ENCODE measurements at places on chromosomes 13 and 19. TPM values are rescaled to one million over a fixed set of nuclear protein-coding genes. Genes with fewer than 3 reads are reported as not detected.

DNA sequence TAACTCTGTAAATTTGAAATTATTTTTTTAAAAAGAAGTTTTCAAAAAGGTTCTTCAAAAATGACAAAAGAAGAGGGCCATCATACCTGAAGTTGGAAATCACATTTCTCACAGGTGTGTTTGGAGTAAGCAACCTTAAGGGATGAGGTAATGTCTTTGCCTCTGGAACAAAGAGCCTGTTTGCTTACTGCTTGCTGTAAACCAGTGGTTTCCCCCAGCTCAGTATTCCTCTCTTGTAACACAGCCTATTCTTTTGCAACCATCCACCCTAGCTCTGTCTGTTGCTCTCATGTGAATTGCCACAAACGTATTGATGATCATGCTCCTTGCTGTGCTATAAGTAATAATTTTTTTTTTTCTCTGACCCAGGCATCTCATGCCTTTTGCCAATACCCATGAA lies 38.1 kb downstream of the UCHL3 start:
- no peak for DNase-seq

GRCh38 chr13:22027566-22027965 lies 356.7 kb downstream of the FGF9 start:
- no peak for DNase-seq

GRCh38 chr13:34555988-34556387 lies 386.1 kb upstream of the NBEA start:
- DNase-seq = no peak

GRCh38 chr13:26656919-26657318 lies 99.4 kb downstream of the WASF3 start:
- no peak for DNase-seq

- peak; percentile 45 for DNase-seq
These were observed 51.1 kb downstream of the HSPH1 start for GRCh38 chr13:31110617-31111016.

GRCh38 chr13:94198681-94199080 lies 280.8 kb downstream of the DCT start:
- no peak for DNase-seq

The SIGLEC12 gene
- not detected for total RNA-seq

The CGB5 gene
- not detected for total RNA-seq

The CGB8 gene
- not detected for total RNA-seq

The RELB gene
- total RNA-seq = 8.1 TPM

The NUMBL gene
- total RNA-seq = 34.5 TPM

The TMC4 gene
- 9.3 TPM for total RNA-seq

The CRYL1 gene
- total RNA-seq = 16.9 TPM

All from lower leg skin (tissue), 4 donors.